ENCODE measurements at places on chromosomes 3 and 15.

DNA sequence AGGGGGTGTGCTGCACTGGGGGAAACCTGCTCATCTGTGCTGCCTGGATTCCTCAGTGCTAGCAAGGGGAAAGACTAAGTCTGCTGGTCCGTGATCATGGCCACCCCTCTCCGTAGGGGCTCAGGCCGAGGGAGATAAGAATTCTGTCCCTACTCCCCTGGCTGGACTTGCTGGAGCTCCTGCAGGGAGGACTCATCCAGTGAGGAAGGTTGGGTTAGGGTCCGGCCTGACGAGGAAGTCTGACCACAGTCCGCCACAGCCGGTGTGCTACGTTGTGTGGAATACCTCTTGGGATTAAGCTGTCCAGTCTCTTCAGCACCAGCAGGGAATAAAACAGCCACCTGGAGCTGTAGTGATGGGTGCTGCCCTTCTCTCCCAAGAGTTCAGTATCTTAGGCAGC is 1309.1 kb upstream of the CADM2 start:
- DNase-seq = no peak

DNA sequence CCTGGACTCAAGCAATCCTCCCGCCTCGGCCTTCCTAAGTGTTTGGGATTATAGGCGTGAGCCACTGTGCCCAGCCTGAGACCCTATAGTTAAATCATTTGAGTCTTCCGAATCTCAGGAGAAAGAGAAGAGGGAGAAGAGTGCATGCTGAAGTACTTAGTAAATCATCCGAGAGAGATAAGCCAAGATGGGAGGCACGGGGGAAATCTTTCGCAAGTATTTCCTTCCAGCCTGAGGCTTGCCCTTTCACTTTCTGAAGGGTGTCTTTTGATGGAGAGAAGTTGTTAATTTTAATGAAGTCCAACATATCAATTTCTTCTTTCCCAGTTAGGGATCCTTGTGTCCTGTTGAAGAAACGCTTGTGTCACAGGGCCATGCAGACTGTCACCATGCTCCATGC is 97.1 kb upstream of the SLC6A6 start:
- DNase-seq = no peak

DNA sequence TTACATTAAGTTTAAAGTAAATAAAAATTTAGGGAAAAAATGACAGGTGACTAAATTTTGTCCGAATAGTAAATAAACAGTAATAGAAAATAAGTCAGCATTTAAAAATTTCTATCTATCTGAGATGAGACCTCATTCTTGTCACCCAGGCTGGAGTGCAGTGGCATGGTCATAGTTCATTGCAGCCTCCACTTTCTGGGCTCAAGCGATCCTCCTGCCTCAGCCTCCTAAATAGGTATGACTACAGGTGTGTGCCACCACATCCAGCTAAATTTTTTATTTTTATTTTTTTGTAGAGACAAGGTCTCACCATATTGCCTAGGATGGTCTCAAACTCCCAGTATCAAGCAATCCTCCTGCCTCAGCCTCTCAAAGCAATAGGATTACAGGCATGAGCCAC is 7.8 kb downstream of the KPNA4 start:
- DNase-seq = no peak

GRCh38 chr3:12425850-12426579 is 58.3 kb upstream of the TSEN2 start:
- no peak for DNase-seq

- DNase-seq = no peak
These were observed 228.2 kb downstream of the IGSF11 start for GRCh38 chr3:118806423-118806822.

DNA sequence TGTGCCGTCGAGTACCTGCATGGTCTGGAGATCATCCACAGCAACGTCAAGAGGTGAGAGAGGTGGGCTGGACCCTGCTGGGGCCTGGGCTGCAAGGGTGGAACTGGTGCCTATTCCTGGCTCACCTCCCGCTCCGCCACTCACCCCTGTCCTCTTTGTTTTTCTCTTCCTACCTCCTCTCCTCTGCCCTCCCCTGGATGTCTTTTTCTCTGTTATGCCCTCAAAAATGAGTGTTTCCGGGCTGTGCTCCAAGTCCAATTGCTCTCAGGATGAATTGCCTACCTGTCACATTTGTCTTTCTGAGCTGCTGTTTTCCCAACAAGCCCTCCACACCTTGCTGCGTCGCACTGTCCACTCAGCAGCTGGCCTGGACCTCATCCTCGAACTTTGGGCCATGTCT is 28.5 kb upstream of the TATDN2 start:
- no peak for DNase-seq

DNA sequence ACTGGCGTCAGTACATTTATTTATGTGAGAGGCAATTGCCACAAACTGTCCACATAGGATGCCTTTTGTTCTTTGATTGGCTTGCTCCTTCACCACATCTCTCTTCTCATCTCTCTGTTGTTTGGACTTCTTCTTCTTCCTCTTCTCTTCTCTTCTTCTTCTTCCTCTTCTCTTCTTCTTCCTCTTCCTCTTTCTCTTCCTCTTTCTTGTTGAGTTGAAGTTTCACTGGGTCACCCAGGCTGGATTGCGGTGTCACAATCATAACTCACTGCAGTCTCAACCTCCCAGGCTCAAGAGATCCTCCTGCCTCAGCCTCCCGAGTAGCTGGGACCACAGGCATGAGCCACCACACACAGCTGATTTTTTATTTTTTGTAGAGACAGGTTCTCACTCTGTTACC is 67.7 kb upstream of the GSK3B start:
- no peak for DNase-seq

DNA sequence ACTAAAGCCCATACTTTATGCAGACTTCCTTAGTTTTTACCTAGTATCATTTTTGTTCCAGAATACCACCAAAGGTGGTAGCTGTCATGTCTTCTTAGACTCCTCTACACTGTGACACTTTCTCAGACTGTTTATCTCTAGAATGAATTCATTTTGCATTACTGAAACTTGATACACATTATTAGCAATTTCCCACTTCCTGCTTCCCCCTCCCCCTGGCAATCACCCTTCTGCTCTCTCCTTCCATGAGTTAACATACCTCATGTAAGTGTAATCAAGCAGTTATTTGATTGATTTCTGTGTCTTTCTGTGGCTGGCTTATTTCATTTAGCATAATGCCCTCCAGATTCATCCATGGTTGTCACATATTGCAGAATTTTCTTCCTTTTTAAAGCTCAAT is 204.9 kb downstream of the STAG1 start:
- peak; percentile 26 for DNase-seq

GRCh38 chr3:150877303-150877702 is 27.9 kb downstream of the MINDY4B start:
- DNase-seq = no peak

DNA sequence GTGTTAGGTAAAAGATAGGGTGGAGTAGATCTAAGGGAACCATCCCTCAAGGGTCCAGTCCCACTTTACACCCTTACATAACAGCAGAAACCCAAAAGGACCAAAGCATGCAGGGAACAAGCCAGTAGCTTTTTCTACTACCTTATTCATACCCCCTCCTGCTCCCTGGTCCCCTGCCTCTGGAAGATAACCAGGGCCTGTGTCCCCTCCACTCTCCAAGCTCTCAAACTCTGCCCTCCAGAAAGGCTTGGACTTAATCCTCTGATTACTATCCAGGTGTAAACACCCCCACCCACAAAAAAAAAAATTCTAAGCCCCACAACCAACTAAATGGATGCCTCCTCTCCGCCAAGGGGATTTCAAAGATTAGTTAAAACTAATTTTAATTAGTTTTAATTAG is 33.9 kb upstream of the STRIT1 start:
- DNase-seq = no peak

- no peak for DNase-seq
These were observed 156.0 kb upstream of the ROPN1 start for GRCh38 chr3:124147946-124148345.

DNA sequence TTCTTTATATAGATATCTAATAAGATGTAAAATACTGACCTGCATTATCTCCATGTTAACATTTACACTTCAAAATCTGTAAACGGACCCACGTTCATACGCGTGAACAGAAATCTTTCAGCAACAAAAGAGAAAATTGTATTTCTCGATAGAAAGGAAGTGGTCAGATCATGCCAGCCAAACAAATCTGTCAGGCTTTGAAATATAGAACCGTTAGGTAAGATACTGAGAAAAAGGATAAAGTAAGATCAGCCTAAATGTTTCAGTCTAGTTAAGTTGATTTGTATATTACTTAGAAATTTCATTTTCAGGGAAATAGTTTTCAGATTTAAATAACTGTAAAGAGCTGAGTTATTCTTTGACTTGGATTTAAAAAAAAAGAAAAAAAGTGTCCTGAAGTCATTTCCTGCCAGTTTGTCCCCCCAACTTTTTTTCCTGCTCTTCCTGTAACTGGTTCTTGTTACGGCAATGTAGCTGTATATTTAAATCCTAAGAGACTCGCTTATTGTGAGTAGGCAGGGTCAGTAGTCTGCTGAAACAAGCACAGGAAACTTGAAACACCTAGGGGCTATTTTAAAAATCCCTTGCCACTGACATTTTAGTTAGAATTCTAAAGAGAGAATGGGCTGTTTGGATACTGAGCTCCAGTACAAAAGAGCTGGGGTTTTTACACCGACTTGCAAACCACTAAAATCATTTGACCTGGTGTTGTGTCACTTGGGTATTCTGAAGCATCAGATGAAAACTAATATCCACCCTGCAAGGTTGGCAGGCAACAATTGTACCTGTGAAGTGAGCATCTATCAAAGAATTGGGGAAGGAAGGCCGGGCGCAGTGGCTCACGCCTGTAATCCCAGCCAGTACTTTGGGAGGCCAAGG is 237.5 kb downstream of the UBE2E2 start:
- DNase-seq = no peak

DNA sequence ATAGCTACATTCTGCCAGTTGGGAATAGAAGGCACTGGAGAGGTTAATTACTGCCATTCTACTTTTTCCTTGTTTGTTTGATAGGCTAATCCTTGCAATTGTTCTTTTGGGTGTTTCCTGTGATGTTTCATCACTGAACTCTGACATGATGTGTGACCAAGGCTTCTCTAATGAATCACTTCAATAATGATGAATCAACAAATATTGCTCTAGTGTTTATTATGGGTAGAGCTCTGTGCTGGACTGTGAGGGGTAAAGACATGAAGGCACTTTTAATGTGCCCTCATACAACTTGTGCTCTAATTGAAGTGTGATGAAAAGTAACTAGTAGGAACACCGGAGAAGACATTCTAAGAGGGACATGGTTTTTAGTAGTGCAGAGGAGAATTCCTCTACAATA is 233.6 kb downstream of the WDR72 start:
- DNase-seq = no peak

- DNase-seq = no peak
These were observed 219.0 kb upstream of the ONECUT1 start for GRCh38 chr15:53009093-53009492.

DNA sequence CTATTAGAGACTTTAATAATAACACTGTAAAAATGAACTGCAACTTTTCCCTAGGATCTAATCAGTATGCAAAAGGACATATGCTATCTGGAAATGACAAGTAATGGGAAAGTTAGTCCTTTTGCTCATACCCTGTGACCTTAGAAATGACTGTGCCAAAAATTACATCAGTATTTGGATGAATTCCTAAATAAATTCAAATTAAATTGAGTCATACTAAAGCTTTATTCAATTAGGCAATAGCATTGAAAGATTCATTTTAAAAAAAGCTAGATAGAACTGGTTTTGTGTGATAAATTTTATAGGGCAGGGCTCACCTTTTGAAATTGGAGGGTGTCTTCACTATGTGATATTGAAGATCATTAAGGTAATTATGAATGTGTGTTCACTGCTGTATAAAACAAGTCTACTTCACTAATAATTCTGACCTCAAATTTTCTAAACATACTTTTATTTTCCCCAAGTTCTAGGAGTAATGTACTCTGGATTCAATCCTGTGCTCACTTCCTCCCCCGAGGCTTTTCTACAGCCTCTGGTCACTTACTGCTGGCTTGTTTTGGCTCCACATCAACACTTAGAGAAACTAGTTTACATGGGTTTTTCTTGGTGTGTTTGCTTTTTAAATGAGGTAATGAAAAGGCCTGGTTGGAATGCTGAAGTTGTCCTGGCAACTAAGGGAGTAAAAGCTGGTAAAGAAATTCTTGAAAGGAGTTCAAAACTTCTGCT is 44.4 kb upstream of the SPTSSB start:
- peak; percentile 90 for DNase-seq

GRCh38 chr15:74171965-74172541 is 1.5 kb upstream of the ISLR start:
- no peak for DNase-seq

DNA sequence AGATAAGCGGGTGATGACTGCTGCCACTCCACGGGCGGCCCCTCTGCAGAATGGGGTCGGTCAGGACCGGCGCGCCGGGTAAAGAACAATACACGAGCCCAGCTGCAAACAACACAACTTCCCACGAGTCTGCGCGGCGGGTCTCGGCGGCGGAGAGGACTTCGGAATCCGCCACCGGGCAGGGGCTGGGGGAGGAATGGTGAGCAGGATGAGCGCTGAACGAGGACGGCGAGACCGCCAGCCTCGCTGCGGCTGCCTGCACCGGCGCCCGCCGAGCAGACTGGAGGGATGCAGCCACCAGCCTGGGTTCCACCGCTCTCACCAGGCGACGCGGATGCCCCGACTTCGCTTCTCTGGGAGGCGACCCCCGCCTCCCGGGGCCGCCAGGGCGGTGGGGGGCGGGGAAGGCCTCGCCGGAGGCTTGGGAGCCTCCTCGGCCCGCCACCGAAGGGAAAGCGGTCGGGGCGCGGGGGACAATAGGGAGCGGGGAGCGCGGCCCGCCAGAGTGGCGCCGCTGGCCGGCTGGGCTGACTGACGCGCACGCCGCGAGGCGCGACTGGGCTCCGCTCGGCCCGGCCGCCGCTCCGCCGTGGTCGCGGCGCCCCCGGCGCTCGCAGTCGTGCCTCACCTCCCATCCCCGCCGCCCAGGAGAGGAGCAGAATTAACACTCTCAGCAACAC is 515 bp downstream of the ADAM10 start:
- no peak for DNase-seq

DNA sequence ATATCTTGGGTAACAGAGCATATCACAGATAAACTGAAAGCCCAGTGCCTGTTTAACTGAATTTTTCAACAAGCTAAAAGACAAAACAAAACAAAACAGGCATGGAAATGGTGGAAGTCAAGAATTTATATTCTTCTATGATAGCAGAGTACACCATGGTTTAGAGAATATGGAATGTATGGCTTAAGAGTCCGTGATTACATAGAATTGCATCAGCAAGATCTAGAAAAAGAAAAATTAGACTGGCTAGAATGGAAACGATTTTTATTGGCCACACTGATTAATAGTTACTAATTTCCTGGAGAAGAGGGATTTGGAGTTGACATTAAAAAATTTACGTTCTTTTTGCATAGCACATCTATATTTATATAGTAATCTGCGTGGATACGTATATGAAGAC is 435.2 kb upstream of the DPPA4 start:
- no peak for DNase-seq

DNA sequence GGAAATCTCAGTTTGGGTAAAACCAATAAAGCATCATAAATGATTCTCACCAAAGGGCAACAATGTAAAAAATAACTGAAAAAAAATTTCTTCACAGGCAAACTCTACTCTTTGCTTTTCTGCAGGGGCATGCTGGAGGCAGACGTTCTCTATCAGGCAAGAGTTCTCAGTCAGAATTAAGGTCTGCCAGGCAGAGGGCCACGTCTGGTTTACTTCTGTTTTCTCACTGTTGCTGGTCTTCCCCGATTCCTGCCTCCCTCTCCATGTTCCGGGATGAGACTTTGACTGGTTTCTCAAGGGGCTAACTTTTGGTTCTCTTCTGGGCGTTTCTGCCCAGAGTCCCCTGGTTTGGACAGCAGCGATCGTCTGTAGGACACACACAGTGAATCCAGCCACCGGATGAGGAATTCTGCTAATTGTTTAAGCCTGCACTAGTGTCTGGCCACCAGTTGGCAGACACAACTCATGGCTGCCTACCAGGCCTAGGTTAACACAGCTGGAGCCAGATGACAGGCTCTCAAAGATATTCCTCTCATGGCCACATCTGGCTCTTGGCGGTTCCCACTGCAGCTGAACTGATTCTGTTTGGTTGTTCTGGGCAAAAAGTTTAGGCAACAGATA is 273.1 kb downstream of the FOXP1 start:
- peak; percentile 77 for DNase-seq
